SJSA1 (cell line): ENCODE measurements at places on chromosomes 1 and 21.

DNA sequence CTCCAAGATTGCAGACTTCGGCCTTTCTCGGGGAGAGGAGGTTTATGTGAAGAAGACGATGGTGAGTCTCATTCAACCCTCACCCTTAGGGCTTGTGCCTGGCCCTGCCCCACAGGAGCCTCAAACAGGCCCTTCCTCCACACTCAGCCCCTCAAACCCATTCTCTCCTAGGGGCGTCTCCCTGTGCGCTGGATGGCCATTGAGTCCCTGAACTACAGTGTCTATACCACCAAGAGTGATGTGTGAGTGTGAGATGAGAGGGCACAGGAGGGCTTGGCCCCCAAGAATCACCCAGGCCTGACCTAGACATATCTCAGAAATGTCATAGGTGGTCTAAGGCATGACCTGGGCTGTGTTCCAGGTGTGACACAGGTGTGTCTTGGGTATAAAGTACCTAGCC, 18.3 kb upstream of the MPL start:
- no peak for DNase-seq

- no peak for DNase-seq
Observed at GRCh38 chr1:81174052-81174451, 626.7 kb upstream of the ADGRL2 start.

GRCh38 chr1:8416881-8417280, 99.0 kb downstream of the SLC45A1 start:
- no peak for DNase-seq

GRCh38 chr1:50667710-50668356, 244.6 kb upstream of the DMRTA2 start:
- DNase-seq = no peak

DNA sequence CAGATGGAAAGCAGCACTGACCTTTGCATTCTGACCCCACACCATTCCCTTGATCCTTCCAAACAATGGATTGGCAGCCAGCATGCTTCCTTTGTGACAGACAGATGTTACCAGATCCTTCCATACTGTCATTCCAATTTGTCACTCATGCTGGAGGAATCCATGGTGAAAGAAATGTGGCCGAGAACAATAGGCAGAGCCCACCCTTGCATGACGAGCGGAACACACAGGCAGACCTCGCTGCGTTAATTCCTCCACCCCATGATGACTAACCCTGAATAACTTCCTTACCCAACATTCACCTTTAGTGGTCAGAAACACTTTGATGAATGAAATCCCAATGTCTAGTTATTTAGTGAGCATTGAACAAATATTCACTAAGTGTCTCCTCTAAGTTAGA, 45.1 kb downstream of the PDPN start:
- peak; percentile 88 for DNase-seq

DNA sequence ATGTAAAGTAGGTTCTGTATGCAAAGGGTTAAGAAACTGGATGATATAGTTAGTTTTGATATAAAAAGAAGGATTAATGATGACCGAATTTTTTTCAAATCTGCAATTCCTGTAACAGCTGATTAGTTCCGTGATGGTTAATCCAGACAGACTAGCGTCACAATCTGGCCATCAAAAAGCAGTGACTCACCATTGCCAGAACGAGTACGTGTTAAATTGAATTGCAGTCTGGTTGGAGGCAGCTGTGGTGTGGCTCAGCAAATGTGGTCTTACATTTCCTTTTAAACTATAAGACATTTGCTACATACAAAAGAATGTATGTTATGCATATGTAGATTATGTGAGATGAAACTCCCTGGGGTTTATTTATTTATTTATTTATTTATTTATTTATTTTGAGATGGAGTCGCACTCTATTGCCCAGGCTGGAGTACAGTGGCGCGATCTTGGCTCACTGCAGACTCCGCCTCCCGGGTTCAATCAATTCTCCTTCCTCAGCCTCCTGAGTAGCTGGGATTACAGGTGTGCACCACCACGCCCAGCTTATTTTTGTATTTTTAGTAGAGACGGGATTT, 139.8 kb downstream of the RYR2 start:
- no peak for DNase-seq

- DNase-seq = no peak
Observed at GRCh38 chr1:244865028-244865371, 657 bp upstream of the HNRNPU start.

- peak; percentile 44 for DNase-seq
Observed at GRCh38 chr21:36846631-36847030, 119.8 kb downstream of the HLCS start.

- no peak for DNase-seq
Observed at GRCh38 chr1:71086331-71086730, 5.5 kb upstream of the ZRANB2 start.

DNA sequence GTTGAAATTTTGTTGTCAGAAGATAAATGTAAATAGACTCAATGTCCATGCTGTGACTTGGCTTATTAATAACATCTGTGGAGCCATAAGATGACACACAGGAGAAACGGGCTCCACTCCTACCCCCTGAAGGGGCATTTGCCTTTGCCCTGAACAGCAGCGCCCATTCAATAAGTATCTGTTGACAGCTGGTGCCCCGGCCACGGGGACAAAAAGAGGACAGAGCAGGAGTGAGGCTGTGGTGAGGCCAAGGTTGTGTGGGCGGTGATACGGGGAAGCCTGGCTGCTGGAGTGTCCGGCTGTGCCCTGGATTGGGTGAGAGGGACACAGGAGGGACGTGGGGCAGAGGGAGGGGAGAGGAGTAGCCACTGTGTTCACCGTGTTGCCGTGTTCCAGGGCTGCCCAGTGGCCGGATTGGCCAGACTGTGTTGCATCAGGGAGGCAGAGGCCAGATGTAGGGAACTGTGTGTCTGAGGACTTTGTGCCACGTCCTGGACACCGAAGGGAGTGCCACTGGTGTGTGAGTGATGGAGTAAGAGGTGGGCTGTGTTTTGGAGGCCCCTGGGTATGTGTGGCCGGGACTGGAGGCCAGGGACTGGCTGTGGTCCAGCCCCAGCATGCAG, 15.1 kb downstream of the PRMT2 start:
- no peak for DNase-seq

- no peak for DNase-seq
Observed at GRCh38 chr1:13707164-13707563, 7.2 kb downstream of the PRDM2 start.

- no peak for DNase-seq
Observed at GRCh38 chr1:59243978-59244377, 52.9 kb upstream of the FGGY start.

- no peak for DNase-seq
Observed at GRCh38 chr1:228149406-228150119, at the start of gene GJC2. Gene GJC2, plus strand, starts transcription at chr1:228149930. Its CDS starts 7,829 bp downstream, at chr1:228157759.

GRCh38 chr1:78570539-78570938, 49.7 kb upstream of the IFI44L start:
- no peak for DNase-seq

- DNase-seq = no peak
Observed at GRCh38 chr1:229226796-229227195, 44.1 kb upstream of the RAB4A start.

GRCh38 chr1:87155170-87155569, 173.5 kb upstream of the LMO4 start:
- no peak for DNase-seq

- no peak for DNase-seq
Observed at GRCh38 chr21:29293495-29293894, 5.2 kb upstream of the BACH1 start.

GRCh38 chr1:66464351-66464750, 69.6 kb upstream of the SGIP1 start:
- DNase-seq = no peak

DNA sequence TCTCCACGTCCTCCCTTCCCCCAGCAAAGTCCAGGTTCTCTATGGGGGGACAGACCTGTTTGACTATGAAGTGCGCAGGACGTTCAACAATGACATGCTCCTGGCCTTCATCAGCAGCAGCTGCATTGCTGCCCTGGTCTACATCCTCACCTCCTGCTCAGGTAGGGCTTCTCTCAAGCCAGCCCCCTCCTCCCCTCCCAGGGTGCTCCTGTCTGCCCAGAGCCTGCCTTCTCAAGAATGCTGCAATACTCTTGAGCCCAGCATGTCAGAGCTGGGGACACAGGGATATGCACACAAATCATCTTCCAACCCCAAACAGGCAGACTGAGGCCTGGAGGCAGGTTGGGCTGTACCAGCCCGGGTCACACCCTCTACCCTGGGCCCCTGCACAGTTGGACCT, 35.4 kb downstream of the DISP3 start:
- no peak for DNase-seq
